ENCODE measurements at places on chromosomes 5 and 9.

DNA sequence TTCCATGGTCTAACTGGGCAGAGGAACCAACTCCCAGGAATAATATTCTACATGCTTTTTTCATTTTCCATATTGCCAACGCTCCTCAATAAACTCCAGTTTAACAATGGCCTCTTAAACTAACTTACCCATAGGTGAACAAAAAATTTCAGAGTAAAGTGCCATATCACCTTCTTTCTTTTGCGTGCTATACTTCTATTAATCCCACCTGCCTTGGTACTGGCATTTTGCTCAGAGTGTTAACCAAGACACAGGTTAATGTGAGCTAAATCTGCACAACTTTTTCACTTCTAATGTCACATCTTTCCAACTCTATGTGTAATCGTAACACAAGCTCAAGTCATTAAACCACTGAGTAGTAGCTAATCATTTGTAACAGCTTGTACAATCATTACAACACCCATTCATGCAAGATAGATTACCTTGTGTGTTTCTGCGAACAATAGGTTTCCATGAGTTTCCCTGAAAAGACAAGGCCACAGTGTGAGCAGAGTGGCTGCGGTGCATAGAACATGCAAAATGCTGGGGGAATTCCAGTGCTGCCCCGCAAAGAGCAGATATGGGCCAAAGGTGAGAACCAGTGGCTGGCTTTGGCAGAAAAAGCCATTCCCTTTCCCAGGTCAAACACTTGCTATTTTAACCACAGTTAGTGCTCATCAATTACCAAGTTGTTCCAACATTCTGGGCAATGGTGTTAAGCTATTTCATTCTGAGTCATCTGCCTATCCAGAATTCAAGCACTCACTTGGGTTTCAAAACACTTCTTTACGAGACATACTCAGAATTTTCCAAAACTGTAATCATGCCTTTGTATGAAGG is 42.8 kb downstream of the TIMD4 start:
- DNase-seq = no peak

GRCh38 chr9:107485458-107486043 is 4.0 kb downstream of the KLF4 start:
- peak; percentile 66 for DNase-seq

GRCh38 chr5:133742431-133742988 is 130.2 kb upstream of the FSTL4 start:
- no peak for DNase-seq

- DNase-seq = no peak
Observed at GRCh38 chr5:57568136-57568535, 85.5 kb upstream of the ACTBL2 start.

- DNase-seq = no peak
Observed at GRCh38 chr5:170821257-170821800, 37.8 kb downstream of the GABRP start.

GRCh38 chr9:15693701-15694100 is 140.9 kb downstream of the CCDC171 start:
- no peak for DNase-seq

GRCh38 chr5:82045554-82046275 is 73.9 kb downstream of the ATG10 start:
- peak; percentile 70 for DNase-seq

DNA sequence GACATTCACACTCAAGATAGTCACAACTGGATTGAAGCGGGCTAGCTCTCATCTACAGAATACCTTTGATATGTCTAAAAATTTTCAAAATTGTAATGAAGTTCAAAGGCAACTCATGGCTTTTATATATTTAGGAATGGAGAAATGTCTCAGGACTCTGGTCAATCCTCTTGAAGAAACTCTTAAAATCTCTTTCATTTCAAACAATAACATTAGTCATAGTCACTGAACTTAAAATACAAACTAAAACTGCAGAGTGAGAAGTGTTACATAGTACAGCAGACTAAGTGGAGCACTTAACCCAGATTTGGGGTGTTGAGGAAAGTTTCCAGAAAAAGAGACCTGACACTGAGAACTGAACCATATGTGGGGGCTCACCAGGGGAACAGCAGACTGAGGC is 20.7 kb downstream of the FANCC start:
- DNase-seq = no peak

DNA sequence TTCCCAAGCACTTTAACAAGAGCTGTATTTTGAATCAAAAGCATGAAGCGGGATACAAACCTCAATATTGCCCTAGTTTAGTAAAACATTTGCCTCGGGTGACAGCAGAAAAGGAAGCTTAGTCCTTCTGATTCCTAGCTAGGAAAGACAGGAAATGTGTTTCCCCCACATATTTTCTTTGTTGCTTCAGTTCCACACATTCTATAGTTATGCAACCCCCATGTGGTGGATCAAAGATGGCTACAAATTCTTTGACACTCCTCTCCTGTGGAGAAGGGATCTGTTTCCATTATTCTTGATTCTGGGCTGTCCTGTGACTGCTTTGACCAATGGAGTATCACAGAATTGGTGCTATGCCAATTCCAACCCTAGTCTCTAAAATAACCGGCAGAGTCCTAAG is 89.1 kb upstream of the SLC30A5 start:
- no peak for DNase-seq

- no peak for DNase-seq
Observed at GRCh38 chr9:81069923-81070322, 619.4 kb downstream of the TLE1 start.

DNA sequence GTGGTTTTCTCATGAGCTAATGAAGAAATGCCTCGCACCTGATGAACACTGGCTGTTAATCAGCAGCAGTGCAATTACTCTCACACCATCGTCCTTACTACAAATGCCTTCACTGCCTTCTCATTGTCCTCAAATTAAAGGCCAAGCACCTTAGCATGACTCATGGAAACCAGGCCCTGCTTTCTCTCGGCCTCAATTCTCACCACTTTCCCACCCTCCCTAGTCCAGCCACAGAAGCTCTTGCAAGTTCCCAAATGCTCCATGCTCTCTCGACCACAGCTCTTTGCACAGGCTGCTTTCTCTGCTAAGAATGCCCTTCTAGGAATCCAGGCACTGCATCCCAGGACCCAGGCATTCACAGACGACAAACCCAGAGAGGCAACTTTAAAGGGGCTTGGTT is 94.6 kb upstream of the KLF4 start:
- DNase-seq = no peak

GRCh38 chr5:143600396-143601075 is 197.1 kb upstream of the NR3C1 start:
- peak; percentile 64 for DNase-seq

- DNase-seq = no peak
Observed at GRCh38 chr9:130490981-130491380, 46.2 kb downstream of the ASS1 start.

GRCh38 chr5:132272311-132273210 is 15.1 kb downstream of the PDLIM4 start:
- peak; percentile 48 for DNase-seq

- DNase-seq = no peak
Observed at GRCh38 chr9:116697887-116698286, 10.8 kb downstream of the TRIM32 start.

DNA sequence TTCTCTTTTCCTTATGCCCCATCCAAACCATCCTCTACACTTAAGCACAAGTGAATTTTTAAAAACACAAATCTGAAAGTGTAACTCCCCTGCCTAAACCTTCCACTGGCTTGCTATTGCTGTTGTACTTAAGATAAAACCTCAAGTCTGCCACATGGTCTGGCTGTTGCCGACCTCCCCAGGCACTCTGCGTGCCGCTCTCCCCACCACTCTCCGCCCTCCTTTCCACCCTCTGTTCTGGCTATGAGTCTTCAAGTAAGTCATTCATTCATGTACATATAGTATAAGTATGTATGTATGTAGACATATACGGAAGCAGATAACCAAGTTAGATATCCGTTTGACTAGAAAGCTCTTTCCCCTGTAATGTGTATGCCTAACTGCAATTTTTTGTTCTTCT is 94.7 kb upstream of the ANKRD55 start:
- no peak for DNase-seq

GRCh38 chr5:2204366-2205184 is 321.9 kb upstream of the IRX4 start:
- DNase-seq = no peak

GRCh38 chr9:113593682-113594281 is 130.3 kb downstream of the RGS3 start:
- peak; percentile 96 for DNase-seq

- no peak for DNase-seq
Observed at GRCh38 chr5:147017621-147018020, 139.1 kb upstream of the PPP2R2B start.

DNA sequence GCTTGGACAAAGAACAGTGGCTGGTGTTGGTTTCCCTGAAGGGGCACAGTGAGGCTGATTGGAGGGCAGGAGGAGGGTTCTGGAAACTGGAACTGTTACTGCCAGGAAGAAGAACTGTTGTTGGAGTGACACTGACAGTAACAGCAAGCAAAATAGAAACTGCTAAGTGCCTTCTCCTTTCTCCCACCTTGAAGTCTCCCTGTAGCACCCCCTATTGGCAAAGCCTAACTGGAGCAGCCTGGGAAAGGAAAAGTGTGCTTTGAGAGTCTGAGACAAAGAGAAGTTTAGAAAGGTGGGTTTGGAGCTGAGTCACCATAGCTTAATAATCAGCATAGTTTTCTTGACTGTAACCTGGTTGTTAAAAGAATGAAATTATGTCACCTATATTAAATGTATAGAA is 2.5 kb upstream of the TMEM174 start:
- peak; percentile 53 for DNase-seq

DNA sequence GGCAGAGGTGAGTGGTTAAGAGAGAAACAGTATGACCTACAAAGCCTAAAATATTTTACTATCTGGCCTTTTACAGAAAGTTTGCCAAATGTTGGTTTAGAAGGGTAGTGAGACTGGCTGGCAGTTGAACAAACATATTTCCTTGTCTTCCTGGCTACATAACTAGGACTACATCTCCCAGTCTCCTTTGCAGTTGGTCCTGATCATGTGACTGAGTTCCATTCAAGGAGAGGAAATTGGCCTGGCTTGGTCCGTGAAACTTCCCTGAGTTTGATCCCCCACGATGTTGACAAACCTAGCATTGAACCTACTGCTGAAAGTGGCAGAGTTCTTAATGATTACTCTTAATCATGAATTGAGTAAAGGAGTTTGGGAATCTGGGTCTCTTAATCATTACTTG is 280.8 kb downstream of the SLIT3 start:
- peak; percentile 16 for DNase-seq

- DNase-seq = peak; percentile 36
Observed at GRCh38 chr9:118563677-118564076, 805.6 kb downstream of the BRINP1 start.

DNA sequence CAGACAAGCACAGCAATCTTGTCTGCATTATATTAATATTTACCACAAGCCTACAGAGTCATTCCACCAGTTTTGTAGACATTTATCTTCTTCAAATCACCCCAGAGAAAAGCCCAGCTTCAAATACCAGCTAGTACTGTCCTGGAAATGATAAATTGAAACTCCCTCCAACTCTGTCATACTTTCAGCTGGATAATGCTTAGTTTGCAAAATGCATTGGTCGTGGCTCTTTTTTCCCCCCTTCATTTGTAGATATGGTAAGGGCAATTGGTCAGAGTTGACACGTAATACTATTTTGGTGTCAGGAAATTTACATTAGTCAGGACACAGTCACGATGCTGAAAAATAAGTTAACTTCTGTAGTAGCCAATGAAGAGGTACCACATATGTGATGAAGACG is 21.2 kb downstream of the HMHB1 start:
- no peak for DNase-seq

GRCh38 chr5:172281346-172281745 is 2.2 kb downstream of the UBTD2 start:
- no peak for DNase-seq

DNA sequence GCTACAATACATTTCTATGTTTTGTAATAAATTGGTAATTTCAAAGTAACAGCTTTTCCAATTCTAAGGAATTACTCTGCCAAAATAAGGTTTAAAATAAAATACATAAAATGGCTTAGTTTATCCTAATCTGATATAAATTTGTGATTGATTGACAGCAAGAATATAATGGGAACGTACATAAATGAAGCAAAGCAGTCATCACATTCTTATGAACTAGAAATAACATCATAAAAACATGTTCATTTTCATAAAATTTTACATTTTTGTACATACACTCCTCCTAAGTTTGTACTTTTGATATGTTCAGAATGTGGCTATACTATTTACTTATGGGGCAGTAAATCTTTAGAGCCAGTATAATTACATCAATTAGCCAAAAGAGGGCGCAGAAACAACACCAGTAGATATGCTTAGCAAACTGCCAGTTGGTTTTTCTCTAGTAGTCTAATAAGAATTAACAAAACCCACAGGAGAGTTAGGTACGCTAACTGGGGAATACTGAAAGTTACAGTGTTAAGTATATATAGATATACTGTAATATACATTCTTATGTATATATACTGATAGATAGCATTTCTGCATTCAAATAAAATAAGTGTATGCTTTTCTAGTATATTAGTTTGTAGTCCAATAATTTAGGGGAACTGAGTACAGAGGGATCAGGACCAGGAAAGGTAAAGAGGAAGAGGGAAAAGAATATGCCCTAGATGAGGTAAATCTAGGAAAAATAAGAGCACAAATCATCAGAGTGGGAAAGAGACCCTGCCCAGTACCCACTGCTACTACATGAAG is 76.8 kb downstream of the ZDHHC21 start:
- peak; percentile 77 for DNase-seq

Measured in fibroblast of mammary gland (primary cell).